ENCODE measurements at places on chromosomes 4 and X. TPM values are rescaled to one million over a fixed set of nuclear protein-coding genes. Genes with fewer than 3 reads are reported as not detected.

Gene PPAT
- 24.2 TPM for total RNA-seq

Gene TXK
- 1.2 TPM for total RNA-seq

Gene SMIM10L2A
- 22.1 TPM for total RNA-seq

Gene ALAS2
- total RNA-seq, result 60.7 TPM

Gene FAT1
- total RNA-seq, result 132 TPM

Gene BGN
- 7.6 TPM for total RNA-seq

Gene CSAG2
- total RNA-seq, result not detected

Gene EGFL6
- total RNA-seq, result 10.8 TPM

Gene XAGE1A
- not detected for total RNA-seq

Gene CT45A5
- total RNA-seq, result 0.46 TPM

Gene OCRL
- 56.1 TPM for total RNA-seq

Gene GJB1
- not detected for total RNA-seq

Gene TASL
- total RNA-seq, result 2.1 TPM

Gene RIPPLY1
- not detected for total RNA-seq

Gene SLITRK2
- 10.6 TPM for total RNA-seq

Gene GPRASP1
- total RNA-seq, result 65.3 TPM

Gene GSPT2
- total RNA-seq, result 27.9 TPM

Gene MAGEA4
- total RNA-seq, result not detected

Gene ITIH6
- total RNA-seq, result not detected

Gene CDK16
- 96.2 TPM for total RNA-seq

Gene RGN
- 5.8 TPM for total RNA-seq

Gene RTL3
- total RNA-seq, result not detected
